HFFc6 (cell line): ENCODE measurements at places on chromosomes 13 and 19.

GRCh38 chr19:45451131-45451849 is 16.5 kb upstream of the FOSB start:
- peak; percentile 69 for DNase-seq

GRCh38 chr13:75633285-75633684 is 2.8 kb upstream of the LMO7 start:
- peak; percentile 98 for DNase-seq

- DNase-seq: no peak
These were observed 13.1 kb downstream of the NAXD start for GRCh38 chr13:110628477-110628793.

- DNase-seq: no peak
These were observed 313.4 kb upstream of the DACH1 start for GRCh38 chr13:72180253-72180952.

DNA sequence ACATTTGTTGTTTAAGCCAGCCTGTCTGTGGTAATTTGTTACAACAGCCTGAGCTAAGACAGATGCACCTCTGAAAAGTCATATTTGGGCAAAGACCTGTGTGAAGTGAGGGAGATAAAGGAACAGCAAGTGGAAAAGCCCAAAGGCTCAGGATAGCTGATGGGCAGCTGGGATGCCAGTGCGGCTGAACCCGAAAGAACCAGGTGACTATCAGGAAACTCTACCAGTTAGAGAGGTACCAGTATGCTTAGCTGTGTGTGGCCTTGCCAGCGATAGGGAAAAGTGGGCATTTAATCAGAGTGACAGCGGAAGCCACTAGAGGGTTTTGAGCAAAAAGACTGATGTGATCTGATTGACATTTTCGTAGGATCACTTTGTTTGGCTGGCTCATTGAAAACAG is 764.8 kb upstream of the GPC6 start:
- DNase-seq: no peak
